NCI-H1694 (cell line): ENCODE measurements at places on chromosomes 6 and 20.

DNA sequence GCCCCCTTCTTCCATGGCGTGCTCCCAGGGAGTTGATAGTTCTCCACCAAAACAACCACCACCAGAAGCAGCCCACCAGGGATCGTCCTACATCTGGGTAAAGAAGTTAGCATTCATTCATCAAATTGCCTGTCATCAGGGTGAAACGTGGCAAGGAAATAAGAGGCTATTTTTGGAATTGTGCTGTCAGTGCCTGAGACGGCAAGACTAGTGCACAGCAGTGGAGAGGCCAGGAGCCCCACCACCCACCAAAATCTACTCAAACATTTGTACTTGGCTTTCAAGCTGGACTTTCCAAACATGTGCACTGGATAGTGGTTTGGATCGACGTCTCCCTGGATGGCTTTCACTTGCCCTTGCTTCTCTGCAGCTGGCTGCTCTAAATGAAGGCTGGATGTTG is 44.8 kb downstream of the TXNDC5 start:
- no peak for DNase-seq

GRCh38 chr20:36624068-36624943 is 18.7 kb downstream of the RAB5IF start:
- no peak for DNase-seq

GRCh38 chr6:12791371-12791770 is 74.8 kb downstream of the PHACTR1 start:
- no peak for DNase-seq

DNA sequence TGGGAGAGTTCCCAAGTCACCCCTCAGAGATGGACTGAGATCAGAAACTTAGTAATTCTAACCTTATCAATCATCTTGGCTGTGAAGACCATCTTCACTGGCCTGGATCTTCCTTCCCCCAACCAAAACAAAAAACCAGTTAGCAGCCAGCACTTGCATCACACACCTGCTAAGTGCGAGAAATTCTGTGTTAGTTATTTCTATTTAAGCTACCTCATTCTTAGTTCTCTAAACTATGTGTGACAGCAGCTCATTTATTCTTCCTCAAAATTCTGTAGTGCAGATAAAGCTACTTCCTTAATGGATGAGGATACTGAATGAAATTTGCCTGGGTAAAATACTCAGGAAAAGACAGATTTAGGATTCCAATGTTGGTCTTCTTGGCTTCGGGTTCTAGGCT is 18.2 kb upstream of the TAGAP start:
- no peak for DNase-seq

- no peak for DNase-seq
Measured at GRCh38 chr6:134261766-134262165, 56.1 kb downstream of the SGK1 start.

DNA sequence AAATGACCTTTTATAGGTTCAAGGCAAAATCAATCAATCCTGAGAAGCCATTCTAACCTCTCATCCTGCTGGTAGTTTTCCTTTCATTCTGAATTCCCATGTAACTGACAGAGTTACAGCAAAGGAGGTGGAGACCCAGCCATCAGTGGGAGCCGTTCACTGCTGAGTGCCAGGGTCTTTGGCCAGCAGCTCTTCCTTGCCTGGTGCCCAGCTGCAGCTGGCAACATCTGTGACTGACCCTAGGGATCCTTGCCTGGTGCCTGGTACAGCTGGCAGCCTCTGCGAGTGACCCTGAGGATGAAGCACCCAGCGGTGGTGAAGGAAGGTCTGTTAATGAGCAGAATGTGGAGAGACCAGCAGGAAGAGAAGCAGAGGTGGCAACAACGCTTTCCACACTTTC is 314.6 kb downstream of the THBS2 start:
- DNase-seq, result no peak
